ENCODE measurements at places on chromosomes 1 and 21.

DNA sequence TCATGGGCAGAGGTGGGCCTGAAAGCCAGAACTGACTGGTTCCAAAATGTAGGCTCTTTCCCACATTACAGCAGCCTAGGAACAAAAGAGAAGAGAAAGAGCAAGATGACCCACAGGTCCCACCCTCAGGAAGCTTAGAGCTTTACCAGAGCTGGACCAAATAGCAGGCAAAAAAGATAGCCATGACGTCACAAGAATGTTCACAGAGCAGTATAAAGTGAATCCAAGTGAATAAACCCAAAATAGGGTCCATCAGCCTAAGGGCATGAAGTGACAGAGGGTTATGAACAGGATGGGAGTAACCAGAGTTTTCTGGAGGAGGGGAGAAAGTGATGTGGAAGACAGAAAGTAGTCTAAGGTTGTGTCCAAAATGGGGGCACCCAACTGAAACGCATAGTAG lies 221.2 kb downstream of the KCNH1 start:
- DNase-seq: no peak

DNA sequence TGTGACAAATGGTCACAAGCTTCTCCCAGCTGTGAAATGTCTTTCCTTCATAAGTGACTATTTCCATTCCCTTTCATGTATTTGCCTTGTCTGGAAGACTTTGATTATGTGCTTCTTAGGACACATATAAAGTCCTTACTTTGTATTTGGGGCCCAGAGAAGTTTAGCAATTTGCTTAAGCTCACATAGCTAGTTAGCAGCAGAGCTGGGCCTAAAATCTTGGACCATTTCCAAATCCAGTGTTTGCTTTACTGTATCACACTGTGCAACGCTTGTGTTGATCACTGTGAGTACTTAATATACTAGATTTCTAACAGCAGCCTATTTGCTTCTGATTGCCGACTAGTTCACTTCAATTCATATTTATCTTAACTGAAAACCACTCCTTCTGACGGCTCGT lies 2.2 kb upstream of the KCNA3 start:
- no peak for DNase-seq

DNA sequence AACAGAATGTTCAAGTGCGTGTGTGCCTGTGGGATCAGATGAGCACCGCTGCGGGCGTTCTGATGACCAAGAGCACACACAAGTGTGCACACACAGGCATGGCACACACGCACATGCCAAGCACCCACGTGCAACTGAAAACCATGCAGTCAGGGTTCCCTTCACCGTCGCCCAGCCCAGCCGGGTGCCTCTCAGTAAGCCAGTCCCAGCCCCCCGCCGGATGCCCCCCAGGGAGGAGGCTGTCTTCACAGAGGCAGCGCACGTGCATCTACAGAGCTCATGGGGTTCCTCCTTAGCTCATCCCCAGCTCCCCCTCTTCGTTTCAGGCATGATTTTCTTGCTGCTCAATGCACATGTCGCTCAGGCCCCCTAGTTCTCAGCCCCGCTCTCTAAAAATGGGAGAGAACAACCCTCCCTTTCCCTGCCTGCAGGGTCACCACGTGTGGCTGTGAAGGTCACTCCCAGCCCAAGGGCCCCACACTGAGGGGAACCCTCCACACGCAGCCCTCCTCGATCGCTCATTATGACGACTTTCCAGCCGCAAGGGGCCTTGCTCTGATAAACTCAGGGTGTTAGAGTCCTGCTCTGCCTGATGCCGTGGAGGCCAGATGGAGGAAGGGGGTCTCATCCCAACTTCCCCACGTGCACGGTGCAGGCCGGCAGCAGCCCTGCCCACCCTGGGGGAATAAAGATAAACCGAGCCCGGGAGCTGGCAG lies 30.4 kb upstream of the ARHGEF16 start:
- no peak for DNase-seq

- no peak for DNase-seq
These were observed 6.0 kb upstream of the SF3A3 start for GRCh38 chr1:37995751-37996345.

GRCh38 chr1:23836037-23836436 lies 10.8 kb upstream of the HMGCL start:
- no peak for DNase-seq

GRCh38 chr1:9558946-9559545 lies 19.8 kb downstream of the SLC25A33 start:
- no peak for DNase-seq

DNA sequence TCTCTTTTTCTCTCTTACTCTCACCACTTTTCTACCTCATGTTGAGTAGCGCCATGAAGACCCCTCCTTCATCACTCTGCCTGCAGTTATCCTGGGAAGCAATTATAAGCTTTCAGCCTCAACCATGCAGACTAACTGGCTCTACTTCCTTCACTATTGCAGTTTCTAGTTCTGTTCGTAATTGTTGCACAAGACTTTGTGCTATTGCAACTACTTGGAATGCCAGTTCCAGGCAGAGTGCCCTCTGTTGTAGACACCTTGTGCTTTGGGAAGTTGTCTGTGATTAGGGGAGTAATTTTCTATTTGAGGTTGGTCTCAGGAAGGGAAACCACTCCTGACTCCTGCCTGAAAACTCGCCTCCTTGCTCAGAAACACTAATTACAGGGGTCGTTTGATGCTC lies 19.4 kb downstream of the PGM1 start:
- no peak for DNase-seq

- no peak for DNase-seq
These were observed 2.4 kb downstream of the SSX2IP start for GRCh38 chr1:84687714-84688462.

- DNase-seq: no peak
These were observed 55.3 kb upstream of the BOLA1 start for GRCh38 chr1:149844101-149844500.

DNA sequence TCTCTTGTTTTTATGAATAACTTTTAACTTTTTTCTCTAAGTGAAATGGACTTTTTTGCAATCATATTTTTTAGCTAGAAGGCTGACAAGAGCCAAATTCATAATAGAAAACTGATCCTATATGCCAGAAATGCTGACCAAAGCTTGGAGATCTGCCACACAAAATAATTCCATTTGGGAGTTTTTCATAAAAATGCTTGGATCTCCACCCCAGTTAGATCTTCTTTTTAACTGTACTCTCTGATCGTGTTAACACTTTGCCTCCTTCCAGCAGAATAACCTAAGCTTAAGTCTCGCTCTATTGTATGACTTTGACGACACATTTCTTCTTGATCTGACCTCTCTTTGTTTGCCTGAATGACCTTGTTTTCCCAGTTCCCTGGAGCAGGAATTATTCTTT lies 16.8 kb downstream of the FLG2 start:
- DNase-seq: no peak

GRCh38 chr1:25001125-25001915 lies 71.2 kb upstream of the RUNX3 start:
- no peak for DNase-seq

DNA sequence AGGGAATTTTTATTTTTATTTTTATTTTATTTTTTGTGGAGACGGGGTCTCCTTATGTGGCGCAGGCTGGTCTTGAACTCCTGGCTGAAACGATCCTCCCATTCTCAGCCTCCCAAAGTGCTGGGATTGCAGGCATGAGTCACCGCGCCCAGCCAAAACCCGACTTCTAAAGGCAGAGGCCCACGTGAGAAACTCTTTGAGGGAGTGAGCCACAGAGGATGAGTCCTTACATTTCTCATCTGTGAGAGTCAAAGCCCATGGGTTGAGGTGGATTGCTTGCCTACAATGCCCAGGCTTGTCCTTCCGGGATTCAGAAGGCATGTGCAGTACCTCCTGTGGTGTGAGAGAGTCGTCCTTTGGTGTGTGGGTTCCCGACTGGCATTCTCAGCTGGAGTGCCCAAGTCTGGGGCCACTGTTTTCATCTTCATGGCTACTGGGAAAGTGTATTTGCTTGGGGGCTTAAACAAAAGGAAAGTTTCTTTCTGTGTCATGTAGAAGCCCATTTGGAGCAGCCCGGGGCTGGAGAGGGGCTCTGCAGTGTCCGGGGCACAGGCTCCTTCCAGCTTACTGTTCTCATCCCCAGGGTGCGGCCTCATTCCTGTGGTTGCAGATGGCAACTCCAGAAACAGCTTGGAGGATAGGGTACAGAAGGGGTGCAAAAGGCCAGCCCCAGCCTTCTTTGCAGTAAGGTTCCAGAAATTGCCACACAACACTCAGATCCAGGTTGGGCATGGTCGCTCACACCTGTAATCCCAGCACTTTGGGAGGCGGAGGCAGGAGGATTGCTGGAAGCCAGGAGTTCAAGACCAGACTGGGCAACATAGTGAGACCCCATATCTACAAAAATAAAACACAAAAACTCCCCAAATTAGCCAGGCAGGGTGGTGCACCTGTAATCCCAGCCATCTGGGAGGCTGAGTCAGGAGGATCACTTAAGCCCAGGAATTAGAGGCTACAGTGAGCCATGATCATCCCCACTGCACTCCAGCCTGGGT lies 29.4 kb upstream of the CSF3R start:
- DNase-seq: no peak
